CD4-positive, alpha-beta T cell treated with Interferon gamma for 1 hour (primary cell): ENCODE measurements at places on chromosomes 13 and 19.
A peak's percentile ranks its signal among the peaks of the same experiment; 100 is the strongest.

- no peak for DNase-seq
These were observed 10.3 kb upstream of the EDNRB start for GRCh38 chr13:77928909-77929308.

DNA sequence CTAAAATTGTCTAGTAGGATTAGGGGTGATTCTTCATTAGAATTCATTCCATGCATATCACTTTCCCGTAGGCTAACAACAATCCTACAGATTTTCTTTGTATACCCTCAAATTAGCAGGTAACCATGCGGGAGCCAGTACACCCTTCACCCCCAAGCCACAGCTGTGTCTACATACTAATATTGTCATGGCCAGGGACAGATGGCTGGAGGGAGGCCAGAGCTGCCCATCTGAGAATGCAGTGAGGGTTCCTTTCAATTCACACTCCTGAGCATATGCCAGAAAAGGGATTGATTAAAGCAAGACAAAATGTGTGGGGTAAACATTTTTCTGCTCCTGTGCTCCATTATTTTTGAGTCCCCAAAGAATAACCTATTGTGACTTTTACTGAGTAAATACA, 68.9 kb downstream of the FREM2 start:
- DNase-seq = no peak

DNA sequence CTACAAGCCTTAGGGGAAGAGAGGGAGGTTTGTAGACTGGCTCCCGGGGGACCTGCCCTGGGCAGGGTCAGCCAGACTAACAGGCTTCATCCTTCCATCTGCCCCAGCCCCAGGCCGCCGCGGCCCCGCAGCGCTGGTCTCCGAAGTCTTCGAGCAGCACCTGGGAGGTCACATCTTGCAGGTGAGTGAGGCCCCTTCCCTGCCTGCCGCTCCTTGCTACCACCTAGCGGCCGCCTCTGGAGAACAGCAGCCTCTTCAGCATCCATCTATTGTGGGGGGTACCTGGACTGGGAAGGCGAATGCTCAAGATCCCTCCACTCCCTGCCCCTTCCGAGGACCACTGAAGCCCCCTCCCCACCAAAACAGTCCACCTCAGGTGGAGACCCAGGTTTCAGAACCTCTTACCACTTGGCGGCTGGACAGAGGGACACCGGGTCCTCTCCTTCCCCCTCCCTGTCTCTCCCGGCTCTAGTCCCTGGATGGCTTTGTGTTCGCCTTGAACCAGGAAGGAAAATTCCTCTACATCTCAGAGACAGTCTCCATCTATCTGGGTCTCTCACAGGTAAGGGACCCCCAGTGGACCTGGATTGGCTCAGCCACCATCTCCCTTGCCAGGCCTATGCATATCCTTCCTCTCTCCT, 12.7 kb downstream of the NPAS1 start:
- peak; percentile 57 for DNase-seq

DNA sequence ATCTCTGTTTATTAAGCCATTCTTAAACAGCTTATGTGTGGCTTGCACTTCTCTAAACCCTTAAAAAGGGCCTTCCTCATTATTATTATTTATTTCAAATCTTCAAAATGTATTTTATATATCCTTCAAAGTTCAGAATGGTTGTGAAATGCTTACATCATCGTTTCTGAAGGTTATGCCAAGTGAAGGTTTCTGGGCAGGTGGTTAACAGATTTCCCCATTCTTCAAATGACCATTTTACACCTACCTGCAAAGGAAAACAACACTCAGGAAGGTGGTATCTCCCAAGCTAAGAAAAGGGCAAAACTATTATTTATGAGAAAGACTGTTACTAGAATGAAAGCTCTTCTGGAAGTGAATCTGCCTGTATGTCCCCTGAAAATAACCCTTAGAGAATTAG, 191.6 kb downstream of the SHISA2 start:
- DNase-seq = no peak

DNA sequence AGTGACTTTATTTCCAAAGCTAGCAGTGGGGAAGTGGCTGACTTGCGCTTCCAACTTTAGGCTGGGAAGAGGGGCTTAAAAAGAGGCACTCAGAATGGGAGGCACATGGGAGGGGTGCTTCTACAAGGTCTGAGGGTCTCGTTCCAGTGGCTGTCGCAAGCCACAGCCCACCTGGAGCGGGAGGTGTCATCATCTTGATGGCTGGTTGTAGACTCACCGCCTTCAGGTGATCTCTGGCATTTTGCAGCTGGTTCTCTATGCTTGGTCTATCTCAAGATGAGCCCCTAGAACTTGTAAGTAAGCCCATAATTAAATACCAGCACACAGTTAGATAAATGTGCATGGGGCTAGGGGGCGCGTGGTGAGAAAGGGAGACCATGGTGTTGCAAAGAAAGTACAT, 9.2 kb downstream of the TEX29 start:
- DNase-seq = no peak

GRCh38 chr13:109273326-109273751, 513.0 kb downstream of the IRS2 start:
- DNase-seq = no peak
